ENCODE measurements at places on chromosomes 1 and 21. TPM values are rescaled to one million over a fixed set of nuclear protein-coding genes. Genes with fewer than 3 reads are reported as not detected.

SPTA1 gene
- total RNA-seq = 1.2 TPM

CCDC30 gene
- total RNA-seq = 2.3 TPM

- H3K36me3 ChIP-seq = no peaks in the 10 kb centered on the region
- no peaks in the 10 kb centered on the region for H3K4me1 ChIP-seq
These were observed 25.4 kb downstream of the FBXO42 start for GRCh38 chr1:16326833-16327404.

GRCh38 chr1:231070758-231071444, 30.8 kb upstream of the FAM89A start:
- no peak overlapping the region for H3K27ac ChIP-seq
- no peaks in the 10 kb centered on the region for H3K4me1 ChIP-seq
- H3K36me3 ChIP-seq = no peaks in the 10 kb centered on the region

- H3K4me3 ChIP-seq = no peak overlapping the region
- no peaks in the 10 kb centered on the region for H3K4me1 ChIP-seq
- no peaks in the 10 kb centered on the region for H3K27me3 ChIP-seq
- peak; percentile 85 for DNase-seq
- no peaks in the 10 kb centered on the region for H3K36me3 ChIP-seq
These were observed 26.8 kb upstream of the CRNN start for GRCh38 chr1:152440635-152441471.

DNA sequence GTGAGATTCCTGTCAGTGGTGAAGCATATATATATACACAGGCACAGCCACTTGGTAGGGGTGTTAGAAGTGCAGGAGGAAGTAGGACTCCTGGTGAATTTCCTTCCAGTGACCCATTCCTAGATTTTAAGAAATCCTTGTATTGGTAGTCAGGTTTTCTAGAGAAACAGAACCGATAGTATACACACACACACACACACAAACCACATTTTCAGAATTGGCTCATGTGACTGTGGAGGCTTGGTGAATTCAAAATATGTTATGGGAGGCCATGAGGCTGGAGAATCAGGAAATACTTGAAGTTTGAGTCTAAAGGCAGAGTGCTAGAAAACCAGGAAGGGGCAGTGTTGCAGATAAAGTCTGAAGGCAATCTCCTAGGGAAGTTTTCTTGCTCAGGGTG, 114.2 kb downstream of the FCRL5 start:
- no peaks in the 10 kb centered on the region for H3K27me3 ChIP-seq
- H3K4me1 ChIP-seq = no peaks in the 10 kb centered on the region
- no peaks in the 10 kb centered on the region for H3K36me3 ChIP-seq
- H3K4me3 ChIP-seq = no peak overlapping the region
- no peak overlapping the region for H3K27ac ChIP-seq

GIPC2 gene
- 2.8 TPM for total RNA-seq

DNA sequence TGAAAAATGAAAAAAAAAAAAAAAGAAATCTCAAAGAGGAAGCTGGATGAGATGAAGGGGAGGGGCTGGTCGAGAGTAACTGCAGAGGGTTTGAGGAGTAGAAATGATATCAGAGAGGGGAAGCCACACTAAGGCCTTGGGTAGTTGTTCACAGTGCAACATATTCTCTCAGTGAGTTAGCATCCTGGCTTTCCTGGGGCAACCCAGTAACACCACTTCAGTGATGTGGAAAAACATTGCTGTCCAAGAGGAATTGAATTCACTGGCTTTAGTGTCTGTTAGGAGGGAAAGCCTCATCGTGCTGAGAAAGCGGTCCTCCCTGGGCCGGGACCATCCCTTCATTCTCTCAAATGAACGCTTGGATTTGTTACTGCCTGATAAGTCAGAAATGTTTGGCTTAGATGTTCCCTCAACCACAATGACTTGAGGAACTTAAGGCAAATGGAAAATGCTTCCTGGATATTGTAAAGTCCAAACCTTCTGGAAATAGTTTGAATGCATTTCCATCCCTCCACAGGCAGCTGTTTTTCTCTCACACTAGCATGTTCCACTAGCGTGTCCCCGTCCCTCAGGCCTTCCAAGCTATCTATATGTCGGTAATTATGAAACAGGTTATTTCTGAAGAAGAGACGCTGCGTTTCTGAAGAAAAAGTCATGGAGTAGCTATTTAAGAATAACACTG, 12.2 kb downstream of the TGFB2 start:
- no peak overlapping the region for H3K4me3 ChIP-seq
- DNase-seq = no peak
- peaks cover 2% of the 10 kb centered on the region for H3K4me1 ChIP-seq
- no peaks in the 10 kb centered on the region for H3K27me3 ChIP-seq

NR1I3 gene
- not detected for total RNA-seq

- H3K4me1 ChIP-seq = no peaks in the 10 kb centered on the region
- H3K27ac ChIP-seq = no peak overlapping the region
- no peaks in the 10 kb centered on the region for H3K27me3 ChIP-seq
- DNase-seq = no peak
These were observed 52.4 kb upstream of the SSX2IP start for GRCh38 chr1:84742653-84743052.

- no peak overlapping the region for H3K27ac ChIP-seq
- H3K27me3 ChIP-seq = no peaks in the 10 kb centered on the region
- no peaks in the 10 kb centered on the region for H3K36me3 ChIP-seq
These were observed 369.7 kb downstream of the RRAGC start for GRCh38 chr1:38489844-38490270.

DNA sequence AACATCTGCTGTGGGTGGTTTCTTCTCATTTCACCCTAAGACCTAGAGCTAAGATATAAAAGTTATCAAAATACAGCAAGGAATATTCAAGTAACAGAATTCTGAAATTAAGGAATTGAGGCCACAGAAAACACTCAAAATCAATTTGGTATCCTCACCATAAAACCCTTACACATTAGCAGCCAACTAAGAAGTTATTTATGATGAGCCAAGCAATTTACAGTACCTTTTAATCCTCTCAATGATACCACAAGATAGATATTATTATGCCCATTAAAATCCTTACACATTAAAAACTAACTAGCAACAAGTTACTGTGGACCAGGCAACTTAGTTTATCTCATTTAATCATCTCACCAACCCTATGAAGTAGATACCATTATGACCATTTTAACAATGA, 81.6 kb downstream of the FAF1 start:
- H3K4me3 ChIP-seq = no peak overlapping the region
- no peak overlapping the region for H3K27ac ChIP-seq
- no peaks in the 10 kb centered on the region for H3K27me3 ChIP-seq
- DNase-seq = no peak
- no peaks in the 10 kb centered on the region for H3K4me1 ChIP-seq
- no peaks in the 10 kb centered on the region for H3K36me3 ChIP-seq

DNA sequence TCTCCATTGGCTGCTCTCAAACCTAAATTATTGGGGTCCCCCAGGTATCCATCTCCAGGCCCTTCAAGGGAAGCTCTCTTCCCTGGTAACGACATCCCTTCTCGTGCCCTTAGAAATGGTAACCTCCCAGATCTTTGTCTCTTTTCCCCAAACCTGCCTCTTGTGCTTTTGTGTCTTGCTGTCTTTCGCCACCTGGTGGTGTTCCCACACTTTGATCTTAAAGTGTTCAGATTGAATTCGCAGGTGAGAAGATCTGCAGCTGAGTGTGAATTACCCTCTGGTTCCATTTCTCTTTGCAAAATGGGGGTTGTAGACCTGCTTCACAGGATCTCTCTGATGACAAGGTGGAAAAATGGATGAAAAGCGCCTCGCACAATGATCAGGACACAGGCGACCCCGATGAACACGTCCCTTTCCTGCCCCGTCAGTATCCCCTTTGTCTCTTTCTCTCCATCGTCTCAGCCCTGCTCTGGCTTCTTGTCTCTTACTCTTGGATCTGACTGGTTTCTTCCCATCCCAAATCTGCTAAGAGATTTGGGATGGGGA, 53.1 kb downstream of the DOP1B start:
- DNase-seq = no peak
- H3K4me1 ChIP-seq = no peaks in the 10 kb centered on the region
- H3K27ac ChIP-seq = no peak overlapping the region
- H3K36me3 ChIP-seq = no peaks in the 10 kb centered on the region
- no peaks in the 10 kb centered on the region for H3K27me3 ChIP-seq

- H3K36me3 ChIP-seq = no peaks in the 10 kb centered on the region
- DNase-seq = no peak
- no peak overlapping the region for H3K4me3 ChIP-seq
- H3K4me1 ChIP-seq = no peaks in the 10 kb centered on the region
- H3K27ac ChIP-seq = no peak overlapping the region
These were observed 273.6 kb upstream of the LRRC7 start for GRCh38 chr1:69294171-69294570.

- H3K27me3 ChIP-seq = no peaks in the 10 kb centered on the region
- no peak overlapping the region for H3K4me3 ChIP-seq
- H3K36me3 ChIP-seq = no peaks in the 10 kb centered on the region
- H3K4me1 ChIP-seq = no peaks in the 10 kb centered on the region
- H3K27ac ChIP-seq = no peak overlapping the region
- DNase-seq = no peak
These were observed 7.3 kb downstream of the CCN1 start for GRCh38 chr1:85587841-85588240.

GRCh38 chr1:95353194-95353593, 119.2 kb downstream of the RWDD3 start:
- no peak overlapping the region for H3K4me3 ChIP-seq
- no peak overlapping the region for H3K27ac ChIP-seq
- no peak for DNase-seq
- no peaks in the 10 kb centered on the region for H3K4me1 ChIP-seq
- H3K36me3 ChIP-seq = no peaks in the 10 kb centered on the region

POU3F1 gene
- total RNA-seq = 0.21 TPM

- no peaks in the 10 kb centered on the region for H3K27me3 ChIP-seq
- no peaks in the 10 kb centered on the region for H3K36me3 ChIP-seq
- DNase-seq = no peak
- H3K4me1 ChIP-seq = no peaks in the 10 kb centered on the region
These were observed 9.7 kb downstream of the HSD11B1 start for GRCh38 chr1:209714338-209714737.

- H3K4me3 ChIP-seq = no peak overlapping the region
- H3K27me3 ChIP-seq = no peaks in the 10 kb centered on the region
- H3K36me3 ChIP-seq = no peaks in the 10 kb centered on the region
- no peak overlapping the region for H3K27ac ChIP-seq
These were observed 106.7 kb upstream of the GNG12 start for GRCh38 chr1:67939942-67940341.

DNA sequence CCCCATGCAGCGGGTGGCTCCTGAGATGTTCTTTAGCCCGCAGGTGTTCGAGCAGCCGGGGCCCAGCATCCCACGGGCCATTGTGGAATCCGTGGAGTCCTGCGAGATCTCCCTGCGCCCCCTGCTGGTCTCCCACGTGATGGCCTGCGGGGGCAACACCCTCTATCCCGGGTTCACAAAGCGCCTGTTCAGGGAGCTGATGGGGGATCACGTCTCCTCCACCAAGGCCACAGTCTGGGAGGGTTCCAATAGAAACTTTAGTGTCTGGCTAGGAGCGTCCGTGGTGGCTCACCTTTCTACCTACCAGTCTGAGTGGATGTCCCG, 71.0 kb downstream of the ACTL8 start:
- no peak overlapping the region for H3K27ac ChIP-seq
- H3K4me3 ChIP-seq = no peak overlapping the region
- H3K27me3 ChIP-seq = no peaks in the 10 kb centered on the region
- H3K4me1 ChIP-seq = no peaks in the 10 kb centered on the region
- H3K36me3 ChIP-seq = no peaks in the 10 kb centered on the region

SPATA21 gene
- total RNA-seq = not detected

DNA sequence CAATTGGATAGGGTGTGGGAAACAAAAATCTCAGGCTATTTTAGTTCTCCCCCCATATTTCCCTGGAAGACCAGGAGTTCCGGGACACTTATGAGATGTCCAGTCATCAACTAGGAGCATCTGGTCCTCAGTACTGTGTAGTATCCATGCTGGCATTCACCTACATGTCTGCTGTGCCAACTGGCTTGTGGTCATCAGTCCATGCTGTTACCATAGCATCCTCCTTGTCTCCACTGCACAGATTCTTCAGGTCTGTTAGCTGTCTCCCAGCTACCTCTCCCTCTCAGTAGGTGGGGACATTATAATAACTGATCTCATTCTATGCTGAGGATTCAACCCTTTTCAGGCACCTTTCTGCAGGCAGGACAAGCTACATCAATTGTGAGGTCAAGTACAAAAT, 302.9 kb downstream of the BARHL2 start:
- no peak overlapping the region for H3K27ac ChIP-seq
- DNase-seq = no peak
- H3K36me3 ChIP-seq = no peaks in the 10 kb centered on the region
- H3K27me3 ChIP-seq = no peaks in the 10 kb centered on the region
- no peaks in the 10 kb centered on the region for H3K4me1 ChIP-seq

GRCh38 chr21:34148826-34149558, 75.6 kb downstream of the MRPS6 start:
- H3K27me3 ChIP-seq = no peaks in the 10 kb centered on the region
- H3K4me1 ChIP-seq = peaks cover 2% of the 10 kb centered on the region
- no peak for DNase-seq
- H3K36me3 ChIP-seq = no peaks in the 10 kb centered on the region
- H3K4me3 ChIP-seq = no peak overlapping the region

TMPRSS2 gene
- not detected for total RNA-seq

DNA sequence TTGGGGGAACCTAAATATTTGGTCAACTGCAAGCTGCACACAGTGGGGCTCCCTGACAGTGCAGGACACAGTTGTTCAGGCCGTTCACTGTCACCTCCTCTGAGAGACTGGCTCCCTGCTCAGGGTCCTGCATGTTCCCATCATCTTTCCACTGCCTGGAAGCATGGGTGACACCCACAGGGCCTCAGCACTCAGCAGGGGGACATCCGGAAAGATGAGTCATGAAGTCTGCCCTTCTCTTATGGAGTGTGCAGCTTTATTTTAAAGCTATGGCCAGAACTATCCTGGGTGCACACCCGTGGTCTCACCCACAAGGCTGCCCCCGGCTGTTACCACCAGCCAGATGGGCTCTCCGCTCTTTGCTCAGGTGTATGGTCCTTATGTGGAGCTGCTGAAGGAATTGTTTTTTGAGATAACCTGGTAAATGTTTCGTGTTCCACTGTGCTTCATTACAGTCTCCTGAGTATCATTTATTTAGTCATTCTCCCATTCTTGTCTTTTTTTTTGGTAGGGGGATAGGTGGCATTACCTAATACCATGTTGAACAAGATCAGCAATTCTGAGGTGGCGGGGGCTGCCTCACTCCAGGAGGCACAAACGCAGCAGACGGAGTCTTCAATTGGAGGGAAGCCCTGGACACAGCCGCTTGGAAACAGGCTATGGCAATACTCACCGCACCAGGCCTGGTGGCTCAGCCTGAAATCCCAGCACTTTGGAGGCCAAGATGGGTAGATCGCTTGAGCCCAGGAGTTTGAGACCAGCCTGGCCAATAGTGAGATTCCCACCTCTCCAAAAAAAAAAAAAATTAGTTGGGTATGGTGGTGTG, 14.3 kb downstream of the TRIM11 start:
- H3K4me3 ChIP-seq = no peak overlapping the region
- H3K36me3 ChIP-seq = no peaks in the 10 kb centered on the region
- no peaks in the 10 kb centered on the region for H3K27me3 ChIP-seq
- no peak for DNase-seq
- H3K27ac ChIP-seq = no peak overlapping the region
- H3K4me1 ChIP-seq = no peaks in the 10 kb centered on the region
